NCI-H2171 (cell line): ENCODE measurements at places on chromosomes 3 and 15.

DNA sequence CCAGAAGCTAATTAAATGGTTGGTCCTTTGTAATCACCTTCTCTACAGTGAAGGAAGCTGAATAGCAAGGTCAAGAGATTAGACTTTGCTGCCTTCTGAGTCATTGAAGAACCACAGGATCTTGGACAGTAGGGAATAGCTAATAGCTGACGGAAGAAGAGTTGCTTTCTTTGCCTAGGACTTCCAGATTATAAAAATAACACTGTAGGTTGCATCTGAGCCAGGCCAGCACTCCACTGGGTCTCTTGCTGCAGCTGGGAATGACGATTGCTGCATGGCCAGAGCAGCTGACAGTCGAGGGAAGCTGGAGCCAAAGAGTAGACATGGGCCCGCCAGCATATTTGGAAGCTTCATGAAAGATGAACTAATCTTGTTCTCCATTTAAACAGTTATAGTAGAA, 81.5 kb upstream of the KCNMB2 start:
- no peak for DNase-seq

DNA sequence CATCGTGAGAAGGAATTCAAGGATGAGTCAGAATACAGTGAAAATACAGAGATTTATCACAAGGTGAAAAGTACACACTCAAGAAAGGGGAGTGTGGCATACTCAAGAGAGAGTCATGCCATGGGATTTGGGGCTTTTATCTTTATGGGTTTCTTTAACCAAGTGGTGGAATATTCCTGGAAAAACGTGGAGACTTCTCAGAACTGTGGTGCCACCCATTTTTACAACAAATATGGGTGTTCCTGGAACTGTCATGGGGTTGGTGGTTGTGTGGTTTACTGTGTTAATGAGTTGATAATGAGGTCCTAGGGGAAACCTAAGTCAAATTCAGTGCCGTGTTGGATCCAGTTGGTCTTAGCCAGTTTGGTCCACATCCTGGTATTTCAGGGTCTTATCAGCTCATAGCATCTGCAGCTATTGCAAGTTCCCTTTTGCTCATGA, 497.2 kb downstream of the GABRG3 start:
- DNase-seq: no peak

- no peak for DNase-seq
Observed at GRCh38 chr3:188817103-188817934, 354.5 kb upstream of the TPRG1 start.

GRCh38 chr15:32864051-32864450, 146.2 kb downstream of the GREM1 start:
- DNase-seq: no peak

DNA sequence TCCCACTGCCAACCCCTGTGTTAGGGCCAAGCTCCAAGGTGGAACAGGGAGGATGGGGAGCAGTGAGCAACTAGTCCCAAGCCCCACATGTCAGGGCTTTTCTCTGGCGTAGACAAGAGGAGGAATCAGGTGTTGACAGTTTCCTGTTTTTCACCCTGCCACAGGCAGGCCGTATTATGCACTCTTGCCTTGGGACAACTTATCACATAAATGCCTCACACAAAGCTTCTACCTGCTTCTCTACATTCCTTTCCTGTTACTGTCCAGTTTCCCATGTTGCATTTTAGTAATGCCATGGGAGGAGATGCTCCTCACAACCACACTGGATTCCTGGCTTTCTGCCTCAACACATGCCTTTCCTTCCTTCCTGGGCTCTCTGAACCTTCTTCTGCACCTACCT, 381.2 kb upstream of the ATP11B start:
- DNase-seq: no peak

DNA sequence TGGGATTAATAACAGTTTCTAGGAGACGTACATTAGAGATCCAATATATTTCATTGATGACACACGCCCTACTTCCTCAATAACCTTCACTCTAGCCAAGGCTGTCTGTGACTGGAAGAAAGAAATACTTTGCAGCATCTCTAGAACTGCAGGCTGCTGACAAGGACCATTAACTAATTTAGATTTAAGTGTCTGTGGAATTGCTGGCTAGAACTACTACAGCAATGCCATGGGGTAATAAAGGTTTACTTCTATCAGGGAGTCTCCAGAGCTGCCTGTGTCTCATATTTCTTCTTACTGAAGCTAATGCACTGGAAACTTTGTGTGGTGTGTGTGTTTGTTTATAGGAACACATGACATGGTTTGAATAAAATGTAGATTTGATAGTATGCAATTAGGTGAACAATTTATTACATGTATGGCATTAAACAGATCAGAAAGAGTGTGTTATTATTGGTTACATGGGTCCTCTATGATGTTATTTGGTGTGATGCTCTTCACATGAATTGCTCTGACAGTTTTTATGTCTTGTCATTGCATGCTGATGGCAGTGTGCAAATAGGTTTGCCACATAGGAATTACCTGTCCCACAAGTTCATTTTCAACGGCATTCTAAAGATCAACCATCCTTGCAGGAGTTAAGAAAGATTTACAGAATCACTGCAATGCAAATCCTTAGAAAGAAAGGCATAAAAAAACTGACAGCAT, 916.2 kb upstream of the CADM2 start:
- DNase-seq: no peak

DNA sequence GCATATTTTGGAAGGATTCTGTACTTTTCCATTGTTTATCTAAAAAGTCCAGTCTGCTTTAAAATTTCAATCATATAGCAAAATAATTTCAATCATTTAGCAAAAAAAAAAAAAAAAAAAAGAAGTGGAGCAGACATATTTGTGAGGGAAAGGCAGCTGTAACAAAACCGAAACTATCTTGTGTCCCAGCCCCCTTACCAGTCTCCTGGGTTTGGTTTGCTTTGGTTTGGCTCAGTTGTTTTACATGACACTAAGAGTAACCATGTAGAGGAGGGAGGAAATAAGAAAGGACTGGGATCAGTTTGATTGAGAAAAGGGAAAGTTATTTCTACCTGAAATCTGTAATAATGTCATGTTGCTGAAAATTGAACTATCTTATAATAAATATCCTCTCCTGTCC, 158.8 kb upstream of the GADL1 start:
- no peak for DNase-seq

DNA sequence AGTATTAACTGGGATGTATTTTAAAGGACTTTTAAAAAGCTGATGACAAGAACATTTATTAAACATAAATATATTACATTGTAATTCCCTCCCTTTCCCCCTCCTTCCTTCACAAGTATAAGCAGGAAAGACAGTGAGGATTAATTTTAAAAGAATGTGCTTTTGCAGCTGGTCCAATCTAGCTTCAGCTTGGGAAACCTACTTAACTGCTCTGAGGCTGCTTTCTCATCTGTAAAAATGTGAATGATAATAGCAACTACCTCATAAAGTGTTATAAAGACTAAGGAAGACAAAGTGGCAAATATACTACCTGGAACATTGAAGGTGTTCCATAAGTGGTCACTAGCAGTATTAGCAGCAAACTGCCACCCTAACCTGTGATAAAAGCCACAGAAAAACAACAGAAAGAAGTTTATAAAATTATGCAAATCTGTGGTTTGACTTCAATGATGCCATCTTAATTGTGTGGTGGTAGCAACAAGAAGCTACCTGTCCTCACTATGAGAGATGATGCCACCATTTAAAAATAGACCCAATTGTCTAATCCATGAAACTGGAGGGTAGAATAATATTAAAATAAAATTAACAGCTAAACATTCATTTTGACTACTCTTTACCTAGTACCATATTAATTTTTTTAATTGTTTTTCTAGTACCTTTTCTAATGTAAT, 20.0 kb downstream of the DHX36 start:
- no peak for DNase-seq

DNA sequence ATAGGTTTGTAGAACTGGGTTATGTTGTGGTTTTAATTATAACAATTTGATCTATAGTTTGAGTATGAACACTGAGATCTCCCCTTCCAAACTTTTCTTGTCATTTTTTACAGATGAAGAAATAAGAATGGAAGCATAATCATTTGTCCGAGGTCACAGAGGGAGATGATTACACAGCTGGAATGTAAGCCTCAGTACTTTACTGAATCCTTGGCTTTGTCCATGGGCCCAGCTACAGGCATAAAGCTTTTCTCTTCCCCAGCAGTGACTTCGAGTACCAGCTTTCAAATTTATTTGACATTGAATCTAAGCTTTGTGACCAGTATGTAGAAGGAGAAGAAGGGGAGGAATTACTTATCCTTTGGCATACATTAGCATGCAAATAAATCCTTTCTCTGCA, 80.9 kb upstream of the DCBLD2 start:
- no peak for DNase-seq

DNA sequence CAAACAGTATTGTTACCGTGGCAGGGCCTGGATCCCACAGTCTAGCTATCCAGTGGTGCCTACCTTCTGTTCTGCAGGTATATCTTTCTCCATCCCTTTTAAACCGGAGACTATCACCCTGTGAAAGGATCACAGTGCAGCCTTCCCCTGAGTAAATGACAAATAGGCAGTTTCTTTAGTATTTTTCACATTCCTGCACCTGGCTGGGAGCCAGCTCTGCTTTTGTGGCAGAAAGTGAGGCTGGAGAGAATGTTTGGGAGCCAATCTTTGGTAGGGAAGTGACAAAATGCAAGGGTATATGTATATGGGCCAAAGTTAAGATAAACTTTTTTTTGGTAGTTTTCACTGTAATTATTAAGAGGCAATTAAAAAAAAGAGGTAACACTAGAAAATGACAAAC, 54.8 kb downstream of the ARHGEF26 start:
- DNase-seq: no peak

DNA sequence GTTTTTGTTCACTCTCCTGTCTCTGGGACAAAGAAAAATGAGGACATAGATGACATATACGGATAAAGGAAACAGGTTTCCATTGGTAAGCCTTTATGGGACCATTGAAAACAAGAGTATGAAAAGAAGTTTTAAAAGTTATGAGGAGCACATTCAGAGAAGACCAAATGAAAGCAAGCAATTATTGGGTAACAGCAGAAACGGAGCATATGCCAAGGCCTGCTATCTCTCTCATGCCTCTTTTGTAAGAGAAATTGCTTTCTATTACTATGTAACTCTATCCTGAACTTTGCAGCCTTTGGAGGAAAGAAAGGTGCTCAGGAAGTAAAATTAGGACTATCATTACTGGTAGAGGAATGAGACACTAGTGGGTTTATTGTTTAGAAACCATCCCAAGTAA, 14.9 kb upstream of the DPH6 start:
- no peak for DNase-seq

GRCh38 chr15:37058316-37058985, 41.9 kb downstream of the MEIS2 start:
- no peak for DNase-seq

GRCh38 chr15:69704700-69705099, 252.1 kb downstream of the RPLP1 start:
- DNase-seq: no peak

GRCh38 chr15:95718441-95718840, 612.1 kb upstream of the NR2F2 start:
- no peak for DNase-seq

- DNase-seq: no peak
Observed at GRCh38 chr3:10514407-10515069, 9.2 kb upstream of the ATP2B2 start.

DNA sequence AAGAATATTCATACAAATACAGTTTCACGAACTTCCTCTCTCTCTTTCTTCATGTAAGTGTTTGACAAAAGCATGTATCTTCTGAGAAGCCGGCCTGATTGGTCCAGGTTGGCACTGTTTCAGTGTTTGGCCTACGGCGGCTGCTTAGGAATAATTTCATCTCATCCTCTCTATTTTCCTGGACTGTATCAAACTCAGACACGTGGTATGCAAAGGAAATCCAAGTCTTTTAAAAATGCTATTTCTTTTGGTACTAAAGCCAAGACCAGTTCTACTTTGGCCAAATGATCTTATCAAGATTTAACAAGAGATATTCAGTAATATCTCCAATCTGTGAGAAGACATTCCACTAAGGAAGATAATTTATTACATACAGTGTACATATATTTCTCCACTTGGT, 152.8 kb downstream of the TIGIT start:
- no peak for DNase-seq

DNA sequence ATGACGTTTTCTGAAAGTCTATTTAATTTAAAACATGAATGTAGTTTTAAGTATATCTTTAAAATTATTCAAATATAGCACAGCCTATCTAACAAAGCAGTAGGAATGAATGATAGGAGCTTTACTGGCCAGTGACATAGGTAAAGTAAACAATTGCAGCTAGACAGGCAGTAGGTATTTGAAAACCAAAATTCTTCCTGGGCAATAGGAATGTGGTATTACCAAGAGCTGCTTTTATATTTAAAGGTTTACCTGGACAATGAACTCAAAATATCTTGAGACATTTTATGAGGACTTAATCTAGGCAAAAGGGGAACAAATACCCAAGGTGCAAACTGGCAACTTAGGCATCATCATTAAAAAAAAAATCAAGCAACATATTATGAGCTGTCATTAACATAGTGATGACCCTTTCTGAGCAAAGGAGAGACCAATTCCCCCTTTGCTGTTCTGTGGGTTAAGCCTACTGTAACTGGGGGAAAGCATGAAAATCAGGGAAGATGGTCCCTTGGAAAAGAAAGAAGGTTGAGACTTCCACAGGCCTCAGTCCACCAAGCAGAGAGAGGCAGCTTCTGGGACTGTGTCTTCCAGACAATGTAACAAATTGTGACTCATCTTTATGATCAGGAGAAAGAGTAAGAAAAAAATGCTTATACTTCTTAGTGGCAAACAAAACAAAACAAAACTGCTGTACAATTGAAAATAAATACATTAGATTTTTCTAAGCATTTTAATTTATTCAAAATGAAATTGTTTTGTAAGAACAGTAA, 12.9 kb downstream of the ISL2 start:
- no peak for DNase-seq

GRCh38 chr3:158936530-158937113, 134.8 kb downstream of the MFSD1 start:
- DNase-seq: peak; percentile 24

DNA sequence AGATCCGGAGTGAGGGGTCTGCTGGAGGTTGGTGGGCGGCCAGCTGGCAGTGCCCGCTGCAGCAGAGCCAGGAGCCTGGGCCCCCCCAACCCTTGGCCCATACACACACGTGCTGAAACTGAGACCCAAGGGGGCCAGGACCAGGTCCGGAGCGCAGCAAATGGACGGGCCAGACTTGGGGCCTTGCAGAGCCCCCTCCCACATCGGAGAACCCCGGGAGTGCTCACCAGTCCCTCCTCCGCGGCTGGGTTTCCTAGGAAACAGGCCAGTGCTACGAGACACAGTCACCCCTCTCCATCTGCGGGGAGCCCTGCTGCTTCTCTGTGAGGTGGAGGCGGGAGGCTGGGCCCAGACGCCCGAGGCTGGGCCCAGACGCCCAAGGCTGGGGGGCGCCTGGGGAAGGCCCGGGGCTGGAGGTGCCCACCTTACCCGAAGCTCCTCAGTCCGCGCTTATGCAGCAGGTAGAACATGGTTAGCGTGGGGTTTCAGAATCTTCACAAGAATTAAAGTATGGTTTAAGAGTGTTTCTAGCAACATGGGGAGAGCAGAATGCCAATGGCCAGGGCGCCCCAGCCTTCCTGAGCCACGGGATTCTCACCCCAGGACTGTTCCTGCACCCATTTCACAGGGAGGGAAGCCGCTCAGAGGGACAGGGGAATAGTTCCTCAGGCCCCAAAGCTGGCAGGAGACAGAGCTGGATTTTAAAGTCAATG, 135.0 kb upstream of the PRR20G start:
- DNase-seq: no peak
